ENCODE measurements at places on chromosomes 16 and 17. TPM values are rescaled to one million over a fixed set of nuclear protein-coding genes. Genes with fewer than 3 reads are reported as not detected.

Gene HOXB7
- total RNA-seq = not detected

GRCh38 chr17:17868641-17869522 lies 32.1 kb upstream of the SREBF1 start:
- DNase-seq = no peak

Gene ZPBP2
- not detected for total RNA-seq

- no peak for DNase-seq
Measured at GRCh38 chr17:78818932-78819331, 21.7 kb downstream of the USP36 start.

- peak; percentile 28 for DNase-seq
Measured at GRCh38 chr16:50821586-50821985, 79.7 kb downstream of the CYLD start.

Gene SYT17
- total RNA-seq = 5.6 TPM

- no peak for DNase-seq
Measured at GRCh38 chr17:6862825-6863224, 31.3 kb upstream of the TEKT1 start.

GRCh38 chr17:39872751-39873150 lies 4.7 kb downstream of the ZPBP2 start:
- DNase-seq = no peak

- no peak for DNase-seq
Measured at GRCh38 chr16:10760858-10761257, 17.2 kb downstream of the NUBP1 start.

DNA sequence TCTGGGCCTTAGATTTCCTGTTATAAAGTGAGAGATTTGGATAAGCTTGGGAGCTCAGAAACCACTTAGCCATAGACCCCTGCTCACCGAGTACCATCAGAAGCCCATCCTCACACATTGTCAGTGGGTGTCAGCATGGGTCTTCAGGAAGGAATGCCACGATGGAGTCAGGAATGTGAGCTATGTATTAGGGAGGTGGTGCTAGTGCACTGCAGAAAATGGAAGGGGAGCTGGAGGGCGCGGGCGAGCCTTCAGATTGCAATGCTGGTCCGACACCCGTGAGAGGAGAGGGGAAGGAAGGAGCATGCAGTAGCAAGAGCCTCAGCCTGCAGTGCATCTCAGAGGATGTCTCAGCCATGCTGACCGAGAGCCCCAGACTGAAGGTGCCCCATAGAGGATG lies 294.5 kb downstream of the FOXL1 start:
- no peak for DNase-seq

Gene GPS2
- 67.0 TPM for total RNA-seq

Gene ABCA8
- total RNA-seq = not detected

DNA sequence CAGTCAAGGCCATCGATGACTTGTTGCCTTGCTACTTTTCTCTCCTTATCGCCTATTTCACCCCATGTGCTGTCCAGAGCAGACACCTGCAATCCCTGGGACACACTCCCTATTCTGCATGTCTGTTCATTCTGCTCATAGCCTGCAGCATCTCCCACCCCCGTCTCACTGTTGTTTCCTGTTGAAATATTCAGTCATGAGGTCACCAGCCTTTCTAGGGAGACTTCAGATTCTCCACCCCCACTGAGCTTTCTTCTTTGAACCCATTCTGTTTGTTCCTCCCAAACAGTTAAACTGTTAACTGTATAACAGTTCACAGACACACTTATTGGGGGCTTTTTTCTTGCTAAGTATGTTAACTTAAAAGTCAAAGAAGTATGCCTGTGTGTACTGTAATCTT lies 94.4 kb downstream of the AATF start:
- peak; percentile 37 for DNase-seq

Gene FMNL1
- total RNA-seq = 8.6 TPM

DNA sequence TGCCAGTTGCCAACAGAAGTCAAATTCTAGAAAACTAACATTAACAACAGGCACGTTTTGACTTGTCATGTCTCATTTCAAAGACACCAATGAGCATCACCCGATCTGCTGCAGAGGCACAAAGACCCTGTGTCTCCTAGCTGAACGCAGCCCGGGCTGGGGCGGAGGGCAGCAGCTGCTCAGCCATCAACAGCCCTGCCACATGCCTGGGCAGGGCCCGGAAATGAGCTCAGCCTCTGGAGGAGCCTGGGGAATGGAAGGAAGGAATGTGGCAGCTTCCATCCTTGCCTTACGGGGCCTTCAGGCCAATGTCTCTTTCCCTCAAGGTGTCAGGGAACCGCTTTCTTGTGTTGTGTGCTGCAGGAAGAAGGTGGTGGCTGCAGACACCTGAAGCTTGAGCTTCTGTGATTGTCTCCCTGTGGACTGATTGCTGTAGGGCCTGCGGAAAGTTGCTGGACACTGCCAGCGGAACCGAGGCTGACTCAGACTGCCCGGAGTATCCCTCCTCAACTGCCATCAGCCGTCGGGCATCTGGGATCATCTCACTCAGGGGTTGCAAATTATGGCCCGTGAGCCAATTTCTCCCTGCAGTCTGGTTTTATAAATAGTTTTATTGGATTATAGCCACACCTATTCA lies 7.3 kb downstream of the CDH13 start:
- DNase-seq = no peak

Gene TNRC6A
- 97.9 TPM for total RNA-seq

Gene BEAN1
- total RNA-seq = not detected

- DNase-seq = no peak
Measured at GRCh38 chr17:11239379-11239970, 1.5 kb upstream of the SHISA6 start.

- no peak for DNase-seq
Measured at GRCh38 chr16:17302620-17303019, 168.1 kb downstream of the XYLT1 start.

- DNase-seq = no peak
Measured at GRCh38 chr17:30323895-30324319, 9.9 kb downstream of the TMIGD1 start.

Gene ABCA5
- total RNA-seq = 2.3 TPM

GRCh38 chr17:38418693-38419507 lies 9.4 kb upstream of the ARHGAP23 start:
- DNase-seq = no peak

Gene GRB7
- total RNA-seq = 32.2 TPM

DNA sequence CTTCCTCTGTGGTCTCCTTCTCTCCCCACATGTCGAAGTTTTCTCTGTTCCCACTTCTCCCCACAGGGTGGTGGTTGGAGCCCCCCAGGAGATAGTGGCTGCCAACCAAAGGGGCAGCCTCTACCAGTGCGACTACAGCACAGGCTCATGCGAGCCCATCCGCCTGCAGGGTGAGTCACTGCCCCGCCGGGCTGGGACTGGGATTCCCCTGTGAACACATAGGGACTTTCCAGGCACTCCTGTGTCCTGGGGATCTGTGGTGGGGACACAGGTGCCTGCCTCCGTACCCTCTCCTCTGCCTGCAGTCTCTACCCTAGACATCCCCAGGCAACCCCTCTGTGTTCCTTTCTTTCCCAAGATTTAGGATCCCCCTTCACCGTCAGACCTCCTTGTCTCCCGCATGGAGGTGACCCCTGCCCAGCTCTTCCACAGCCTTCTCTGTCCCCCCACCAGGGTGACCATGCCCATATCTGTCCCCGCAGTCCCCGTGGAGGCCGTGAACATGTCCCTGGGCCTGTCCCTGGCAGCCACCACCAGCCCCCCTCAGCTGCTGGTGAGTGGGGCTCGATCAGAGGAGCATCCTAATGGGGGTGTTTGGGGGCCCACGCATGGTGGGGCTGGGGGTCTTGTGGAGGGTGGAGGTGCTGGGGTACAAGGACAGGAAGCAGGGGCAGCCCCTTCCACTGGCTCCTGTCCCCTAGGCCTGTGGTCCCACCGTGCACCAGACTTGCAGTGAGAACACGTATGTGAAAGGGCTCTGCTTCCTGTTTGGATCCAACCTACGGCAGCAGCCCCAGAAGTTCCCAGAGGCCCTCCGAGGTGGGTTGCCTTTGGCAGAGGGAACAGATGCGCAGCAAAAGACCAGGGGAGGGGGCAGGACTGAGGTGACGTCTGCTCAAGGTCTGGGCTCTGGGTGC lies 5.8 kb downstream of the ITGAM start:
- peak; percentile 60 for DNase-seq

- DNase-seq = no peak
Measured at GRCh38 chr17:46943501-46944393, 20.8 kb downstream of the GOSR2 start.

Gene UBFD1
- total RNA-seq = 104 TPM

Gene G6PC1
- not detected for total RNA-seq

DNA sequence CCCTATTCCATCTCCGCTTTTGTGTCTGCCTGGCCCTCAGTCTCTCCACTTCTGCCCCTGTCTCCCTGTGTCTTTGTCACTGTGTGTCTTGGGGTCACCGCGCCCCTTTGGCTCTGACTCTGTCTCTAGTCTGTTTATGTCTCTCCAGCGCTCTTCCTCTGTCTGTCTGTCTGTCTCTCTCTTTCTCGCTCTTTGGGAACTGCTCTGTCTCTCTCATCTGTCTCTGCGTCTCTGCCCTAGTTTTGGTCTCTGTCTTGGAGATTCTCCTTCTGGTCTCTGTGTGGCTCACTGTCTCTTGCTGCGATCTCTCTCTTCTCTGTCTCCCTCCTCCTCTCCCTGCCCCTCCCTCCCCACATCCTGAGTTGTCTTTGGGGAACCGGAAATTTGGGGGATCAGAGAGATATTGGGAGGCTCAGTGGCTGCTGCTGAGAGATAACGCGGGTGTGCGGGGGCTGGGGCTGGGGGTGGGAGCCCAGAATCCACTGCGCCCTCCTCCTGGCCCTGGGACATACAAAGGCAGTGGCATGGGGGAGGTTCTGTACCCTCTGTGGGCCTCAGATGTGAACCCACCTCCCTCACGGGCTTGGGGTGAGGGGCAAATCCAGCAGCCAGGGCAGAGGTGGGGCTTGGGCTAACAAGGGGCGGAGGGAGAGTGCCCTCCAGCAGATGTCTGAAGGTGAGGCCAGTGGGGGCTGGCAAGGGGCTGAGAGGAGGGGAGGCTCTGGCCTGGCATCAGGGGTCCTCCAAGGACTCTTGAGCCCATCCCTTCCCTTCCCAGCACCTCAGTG lies 24.4 kb downstream of the LAT start:
- no peak for DNase-seq

DNA sequence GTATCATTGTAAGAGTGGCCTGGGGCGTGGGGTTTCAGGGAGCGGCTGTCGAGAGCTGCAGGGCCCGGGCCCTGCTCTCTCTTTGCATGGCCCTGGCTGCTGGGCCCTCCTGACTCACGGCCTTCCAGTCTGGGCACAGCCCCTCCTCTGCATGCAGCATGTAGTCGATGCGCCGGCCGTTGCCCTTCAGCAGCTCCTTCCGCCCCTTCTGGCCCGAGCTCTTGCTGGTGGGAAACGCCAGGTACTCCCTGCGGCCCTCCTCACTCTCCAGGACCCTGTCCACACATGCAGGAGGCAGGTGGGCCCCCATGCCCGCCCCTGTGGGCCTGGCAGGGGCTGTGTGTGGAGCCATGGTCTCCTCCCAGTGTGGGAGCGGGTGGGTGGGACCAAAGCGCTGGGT lies 50.7 kb downstream of the PRMT7 start:
- DNase-seq = no peak

- DNase-seq = no peak
Measured at GRCh38 chr17:51533219-51533618, 272.9 kb downstream of the UTP18 start.

DNA sequence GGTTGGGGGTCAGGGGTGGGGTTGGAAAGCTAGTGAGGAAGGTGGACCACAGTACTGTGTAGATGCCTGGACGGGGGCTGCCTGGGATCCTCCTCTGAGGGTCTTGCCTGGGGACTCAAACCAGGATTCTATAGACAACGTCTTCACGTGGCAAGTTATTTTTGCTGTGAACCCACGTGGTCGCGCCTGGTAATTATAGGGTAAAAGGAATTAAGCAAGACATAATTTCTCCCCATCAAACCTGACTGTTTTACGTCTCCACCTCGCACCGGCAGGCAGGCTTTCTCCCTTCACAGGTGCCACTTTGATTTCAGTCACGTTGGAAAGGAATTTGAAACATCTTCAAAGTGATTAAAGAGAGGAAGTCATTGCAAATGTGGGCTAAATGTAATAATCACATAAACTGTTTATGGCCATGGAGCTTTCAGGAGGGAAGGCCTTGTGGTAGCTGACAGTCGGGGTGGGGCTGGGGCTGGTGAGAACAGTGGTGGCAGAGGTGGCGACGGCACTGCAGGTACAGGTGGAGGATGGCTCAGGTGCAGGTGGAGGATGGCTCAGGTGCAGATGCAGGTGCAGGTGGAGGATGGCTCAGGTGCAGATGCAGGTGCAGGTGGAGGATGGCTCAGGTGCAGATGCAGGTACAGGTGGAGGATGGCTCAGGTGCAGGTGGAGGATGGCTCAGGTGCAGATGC lies 197.1 kb upstream of the NLRP1 start:
- no peak for DNase-seq

Gene PGP
- 32.6 TPM for total RNA-seq

DNA sequence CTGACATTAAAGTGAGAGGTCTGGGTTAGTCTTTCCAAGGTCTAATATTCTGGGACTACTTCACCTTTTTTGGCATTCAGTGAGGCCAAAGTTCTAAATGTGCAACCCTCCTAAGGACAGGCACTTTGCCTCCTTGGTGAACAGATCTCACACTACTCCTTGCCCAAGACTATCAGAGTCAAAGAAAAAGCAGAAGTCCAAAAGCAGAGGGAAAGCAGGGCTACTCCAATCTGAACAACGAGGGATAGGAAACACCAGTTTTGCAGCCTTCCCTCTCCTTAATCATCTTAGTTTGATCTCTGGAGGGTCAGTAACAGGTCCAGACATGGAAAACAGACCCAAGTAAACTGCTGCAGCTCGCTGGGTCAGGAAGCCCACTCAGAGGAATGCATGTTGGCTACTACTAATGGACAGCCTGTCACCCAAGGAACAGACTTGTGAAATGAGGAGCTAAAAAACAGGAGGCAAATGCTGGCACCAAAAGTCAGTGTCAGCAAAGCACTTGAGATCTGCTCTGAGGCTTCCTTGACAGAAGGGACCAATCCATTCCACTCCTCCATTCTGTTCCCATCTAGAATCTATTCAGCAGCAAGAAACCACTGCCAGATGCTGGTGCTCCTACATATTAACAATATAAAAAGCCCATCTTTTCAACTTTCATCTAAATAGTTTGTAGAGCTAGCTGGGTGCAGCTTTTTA lies 29.9 kb downstream of the DCUN1D3 start:
- no peak for DNase-seq

DNA sequence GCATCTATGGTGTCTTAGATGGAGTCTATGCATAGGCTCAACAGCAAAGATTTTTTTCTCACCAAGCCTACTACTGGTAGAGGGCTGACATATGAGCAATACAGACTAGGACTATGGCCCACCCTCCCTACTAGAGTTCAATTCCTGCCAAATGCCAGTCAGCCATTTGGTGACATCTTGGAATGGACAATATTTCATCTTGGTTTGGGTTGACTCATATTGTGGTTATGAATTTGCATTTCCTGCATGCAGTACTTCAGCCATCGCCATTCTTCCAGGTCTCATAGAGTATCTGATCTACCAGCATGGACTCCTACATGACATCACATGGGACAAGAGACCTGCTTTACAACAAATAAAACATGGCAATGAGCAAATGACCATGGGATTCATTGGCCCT lies 778.1 kb upstream of the SOX9 start:
- DNase-seq = no peak

Gene C17orf67
- total RNA-seq = 1.9 TPM

GRCh38 chr17:69430488-69430887 lies 16.0 kb downstream of the MAP2K6 start:
- no peak for DNase-seq

GRCh38 chr17:36761203-36761950 lies 160.0 kb downstream of the MRM1 start:
- no peak for DNase-seq

Measured in H1 (cell line).